ENCODE measurements at places on chromosomes 16 and 17.

GRCh38 chr17:17727111-17727659, 45.9 kb downstream of the RAI1 start:
- DNase-seq: no peak

GRCh38 chr17:50763716-50764475, 3.4 kb downstream of the ANKRD40CL start:
- no peak for DNase-seq

GRCh38 chr17:1003633-1003971, 6.7 kb downstream of the TIMM22 start:
- DNase-seq: no peak

DNA sequence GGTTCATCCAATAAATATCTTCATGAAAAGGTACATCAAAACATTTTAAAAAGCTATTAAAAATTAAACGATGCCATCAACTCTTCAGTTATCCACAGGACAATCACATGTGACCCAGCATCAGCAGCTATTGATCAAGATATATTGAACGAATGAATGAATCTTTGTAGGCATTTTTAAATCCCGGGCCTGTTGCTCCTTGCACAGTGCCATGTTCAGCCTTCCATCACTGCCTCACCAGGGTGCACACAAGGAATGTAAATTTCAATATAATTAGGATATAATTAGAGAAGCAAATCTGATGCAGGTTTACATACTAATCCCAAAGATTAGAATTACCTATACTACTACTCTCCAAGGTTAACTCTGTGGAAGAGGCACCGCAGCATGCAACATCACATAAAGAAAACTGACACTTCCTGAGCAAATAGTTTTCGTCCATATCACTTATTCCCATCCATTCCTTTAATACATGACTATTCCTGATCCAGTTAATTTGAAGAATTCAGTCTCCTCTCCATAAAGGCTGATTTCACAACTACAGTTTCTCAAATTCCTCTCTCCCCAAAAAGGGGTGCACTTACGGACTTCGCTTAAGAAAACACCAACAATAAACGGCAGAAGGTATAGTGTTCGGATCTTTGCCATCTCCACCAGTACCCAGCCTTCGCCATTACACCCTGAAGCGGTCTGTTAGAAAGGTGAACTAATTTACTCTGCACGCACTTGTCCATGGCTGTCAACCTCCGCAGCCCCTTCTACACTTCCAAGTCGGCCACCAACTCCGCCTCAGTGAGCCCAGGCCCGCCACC, 938 bp downstream of the NCOR1 start:
- no peak for DNase-seq

- DNase-seq: peak; percentile 68
These were observed 46.1 kb upstream of the MYOCD start for GRCh38 chr17:12619459-12620199.

DNA sequence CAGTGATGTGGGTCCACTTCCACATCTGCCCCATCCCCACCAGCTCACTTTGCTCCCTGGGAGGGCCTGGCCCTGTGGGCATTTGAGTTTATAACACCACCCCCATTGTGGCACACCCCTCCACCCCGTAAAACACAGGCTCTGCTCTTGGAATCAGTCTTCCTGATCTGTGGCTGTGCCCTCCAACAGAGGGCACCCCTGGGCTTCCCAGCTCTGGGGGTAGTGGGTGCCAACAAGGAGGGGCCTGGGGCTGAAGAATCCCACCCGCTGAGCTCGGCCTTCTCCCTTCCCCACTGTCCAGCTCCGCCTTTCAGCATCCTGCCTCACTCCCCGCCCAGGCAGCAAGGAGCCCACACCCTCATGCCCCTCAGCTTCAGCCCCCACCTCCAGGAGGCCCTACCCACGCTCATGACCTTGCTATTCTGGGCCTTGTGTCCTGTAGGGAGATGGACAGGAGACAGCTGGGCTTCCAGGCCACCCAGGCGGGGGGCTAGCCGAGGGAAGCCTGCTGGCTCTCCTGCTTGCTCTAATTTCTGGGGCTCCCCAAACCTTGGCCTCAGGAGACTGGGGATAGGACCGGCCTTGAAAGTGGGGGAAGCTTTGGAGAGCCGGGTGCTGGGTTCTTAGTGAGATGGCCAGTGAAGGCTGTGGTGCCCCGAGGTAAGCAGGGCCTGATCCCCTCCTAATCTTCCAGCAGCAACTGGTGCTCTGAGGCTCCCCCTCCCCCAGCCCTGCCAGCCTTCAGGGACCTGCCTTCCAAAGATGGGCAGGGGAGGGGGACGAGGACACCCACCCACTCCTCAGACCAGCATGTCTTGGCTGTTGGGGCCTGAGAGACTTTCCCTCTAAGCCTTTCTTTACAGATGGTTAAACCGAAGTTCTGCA, 2.9 kb upstream of the ATP2A1 start:
- no peak for DNase-seq

DNA sequence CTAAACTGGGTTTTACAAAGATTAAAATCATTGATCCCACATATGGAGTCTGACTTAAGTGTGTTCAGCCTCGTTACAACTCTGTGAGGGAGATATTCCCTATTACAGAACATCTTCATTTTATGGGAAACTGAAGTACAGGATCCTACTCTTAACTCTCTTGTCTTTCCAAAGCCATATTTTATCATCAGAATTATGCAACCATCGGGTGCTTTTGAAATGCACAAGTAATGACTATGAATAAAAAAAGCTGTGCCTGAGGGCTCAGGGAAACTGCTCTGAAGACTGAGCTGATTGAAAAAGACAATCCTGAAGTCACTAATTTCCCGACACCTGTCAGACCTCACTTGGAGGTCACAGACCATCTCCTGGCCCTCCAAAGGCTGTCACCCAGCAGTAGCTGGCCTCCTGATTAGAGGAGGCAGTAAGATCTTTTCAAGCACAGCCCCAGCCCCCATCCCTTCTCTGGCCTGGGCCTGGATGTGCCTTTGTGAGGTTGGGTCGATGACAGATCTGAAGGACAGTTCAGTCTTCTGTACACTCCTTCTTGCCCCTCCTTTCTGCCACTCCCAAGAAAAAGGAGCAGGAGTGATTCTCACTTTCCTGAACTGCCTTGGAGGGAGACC, 5.6 kb downstream of the AKAP1 start:
- no peak for DNase-seq

DNA sequence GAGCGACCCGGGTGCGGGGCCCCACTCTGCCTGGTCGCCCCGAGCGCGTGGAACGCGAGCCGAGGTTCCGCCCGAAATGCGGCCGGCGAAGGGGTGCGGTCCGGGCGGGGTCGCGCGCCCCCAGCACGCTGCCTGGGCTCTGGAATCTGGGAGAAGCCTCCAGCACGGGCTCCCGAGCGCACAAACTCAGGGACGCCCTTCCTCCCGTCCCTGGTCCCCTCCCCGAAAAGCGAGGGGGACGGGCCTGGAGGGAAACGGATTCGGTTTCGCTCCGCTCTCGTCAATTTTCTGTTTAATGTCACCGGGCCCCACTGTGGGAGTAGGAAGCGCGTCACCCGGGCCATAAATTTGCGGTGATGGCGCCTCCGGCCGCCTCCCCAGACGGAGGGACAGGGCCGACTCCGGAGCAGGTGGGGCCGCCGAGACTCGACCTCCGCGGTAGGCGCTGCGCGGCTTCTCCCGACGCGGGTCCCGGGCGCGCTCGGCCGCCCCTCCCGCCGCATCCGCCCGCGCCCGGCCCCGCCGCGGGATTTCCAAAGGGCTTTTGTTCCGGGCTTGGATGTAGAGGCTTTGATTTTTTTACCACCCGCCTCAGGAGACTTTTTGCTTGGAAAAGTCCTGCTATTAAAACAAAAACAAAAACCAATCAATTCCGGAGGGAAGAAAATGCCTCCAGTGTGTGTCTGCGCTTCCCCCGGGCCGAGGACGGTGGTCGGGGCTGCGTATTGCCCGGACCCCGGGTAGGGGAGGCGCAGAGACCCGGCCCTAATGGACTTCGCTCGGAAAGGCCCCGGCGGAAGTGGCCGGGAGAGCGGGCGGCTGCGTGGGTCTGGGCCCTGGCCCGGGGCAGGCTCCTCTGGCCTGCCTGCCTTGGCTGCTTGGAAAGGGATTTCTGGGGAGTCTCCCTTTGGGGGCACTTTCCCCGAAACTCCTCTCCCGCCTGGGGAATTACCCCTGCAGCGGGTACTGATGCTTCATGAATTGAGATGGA, 7.9 kb upstream of the BAHCC1 start:
- peak; percentile 38 for DNase-seq

DNA sequence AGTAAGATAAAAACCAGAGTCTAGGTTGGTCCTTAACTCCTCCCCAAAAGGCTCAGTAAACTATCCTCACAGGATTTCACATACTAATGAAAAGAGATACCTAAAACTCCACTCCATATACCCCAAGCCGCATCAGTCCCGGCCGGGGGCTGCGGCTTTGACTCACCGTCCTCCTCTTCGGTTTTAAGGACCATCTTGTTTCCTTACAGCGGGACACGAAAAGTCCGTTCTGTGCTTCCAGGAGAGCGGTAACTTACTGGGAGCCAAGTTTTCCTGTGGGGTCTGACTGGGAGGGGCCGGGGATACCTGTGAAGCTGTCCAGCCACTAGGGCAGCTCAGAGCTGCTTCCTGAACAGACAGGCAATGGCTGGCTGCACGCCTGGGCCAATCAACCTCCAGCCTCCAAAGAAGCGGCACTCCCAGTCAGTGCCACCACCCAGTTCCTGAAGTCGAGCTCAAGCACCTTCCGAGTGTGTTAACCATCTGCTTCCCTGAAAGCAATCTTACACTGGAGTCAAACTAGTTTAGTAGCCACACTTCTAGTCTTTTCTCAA, 45.5 kb downstream of the CYTH1 start:
- DNase-seq: no peak

GRCh38 chr17:29566473-29567303, at the start of gene ABHD15:
Gene ABHD15 (minus strand): TSS chr17:29567037. CDS start chr17:29566966, 71 bp downstream.
- DNase-seq: peak; percentile 58

DNA sequence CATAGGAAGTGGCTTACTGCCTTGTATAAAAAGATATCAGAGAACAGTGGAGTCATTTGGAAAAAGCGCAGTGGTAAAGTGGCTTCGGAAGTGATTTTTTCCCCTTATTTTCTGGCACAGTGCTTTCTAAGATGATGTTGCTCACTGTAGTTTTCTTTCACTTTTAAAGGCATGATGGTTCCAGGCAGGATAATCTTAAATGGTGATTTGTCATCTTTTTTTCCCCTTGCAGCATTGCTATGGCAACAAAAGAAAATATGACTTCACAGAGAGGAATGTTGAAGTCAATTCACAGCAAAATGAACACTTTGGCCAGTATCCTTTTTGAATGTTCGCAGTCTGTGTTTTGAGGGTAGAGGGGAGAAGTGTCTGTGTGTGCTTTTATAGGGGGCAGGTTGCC, 42.5 kb downstream of the GOSR1 start:
- DNase-seq: peak; percentile 92

DNA sequence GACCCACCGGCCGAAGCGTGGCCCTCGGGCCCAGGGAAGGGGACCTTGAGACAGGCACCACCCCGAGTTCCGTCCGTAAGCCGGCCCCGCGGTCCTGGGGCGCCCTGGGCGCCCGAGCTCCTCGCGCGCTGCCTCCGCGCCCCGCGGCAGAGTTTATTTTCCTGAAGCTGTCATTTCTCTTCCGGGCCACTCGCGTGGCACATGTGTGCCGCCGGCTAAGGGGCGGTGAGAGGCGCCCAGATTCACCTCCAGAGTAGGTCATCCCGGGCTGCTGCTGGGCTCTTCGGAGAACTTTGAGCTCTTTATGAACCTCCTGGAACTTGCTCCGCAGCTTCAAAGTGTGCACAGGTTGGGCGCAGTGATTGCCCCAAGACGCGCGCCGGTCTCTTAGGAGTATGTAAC, 489 bp downstream of the ZC3H18 start:
- DNase-seq: peak; percentile 11
